ENCODE measurements at places on chromosomes 6 and 20.
A peak's percentile ranks its signal among the peaks of the same experiment; 100 is the strongest.

- no peak for DNase-seq
Measured at GRCh38 chr20:958936-959815, 42.9 kb downstream of the RSPO4 start.

- DNase-seq = no peak
Measured at GRCh38 chr20:38650010-38650409, 48.4 kb downstream of the ARHGAP40 start.

DNA sequence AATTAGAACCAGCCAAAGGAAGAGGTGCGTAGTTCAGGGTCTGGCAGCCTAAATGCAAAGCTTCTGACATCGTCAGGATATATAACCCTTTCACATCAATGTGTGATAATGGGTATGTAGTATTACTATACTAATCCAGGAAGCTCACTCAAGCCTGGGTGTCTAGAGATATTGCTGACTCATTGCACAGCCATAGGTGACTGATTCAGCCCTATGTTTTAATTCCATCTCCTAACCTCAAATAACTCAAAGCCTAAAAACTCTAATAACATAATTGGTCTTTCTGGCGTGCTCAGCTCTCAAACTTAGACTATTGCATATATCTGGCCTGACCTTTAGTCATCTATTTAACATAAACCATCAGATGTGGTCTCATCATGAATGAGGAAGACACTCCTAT lies 658.4 kb downstream of the TBC1D32 start:
- DNase-seq = no peak

DNA sequence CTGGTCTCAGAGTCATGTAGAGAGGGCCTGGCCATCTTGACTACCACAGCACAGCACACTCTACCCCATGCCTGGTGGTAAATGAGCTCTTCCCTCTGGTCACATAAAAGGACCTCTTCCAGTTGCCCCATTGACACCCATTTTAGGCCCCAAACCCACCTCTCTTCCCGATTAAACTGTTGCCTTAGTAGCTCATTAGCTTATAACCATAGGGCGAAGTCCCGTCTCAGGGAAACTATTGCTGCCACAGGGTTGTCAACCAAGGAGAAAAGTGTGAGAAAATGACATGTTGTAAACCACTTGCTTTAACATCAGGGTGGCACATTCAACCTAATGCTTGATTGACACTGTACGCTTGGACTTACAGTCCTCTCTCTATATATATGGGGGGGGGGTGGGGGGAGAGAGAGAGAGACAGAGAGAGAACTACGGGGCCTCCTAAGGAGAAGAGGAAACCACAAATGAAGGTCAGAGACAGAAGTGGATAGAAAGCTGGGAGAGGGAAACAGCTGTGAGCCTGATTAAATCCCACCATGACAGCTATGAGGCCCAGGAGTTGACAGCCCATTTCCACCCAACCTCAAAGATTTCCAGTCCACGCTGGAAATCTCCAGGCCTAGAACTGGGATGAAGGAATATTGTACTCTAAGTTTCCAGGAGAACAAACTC lies 14.9 kb upstream of the BTN1A1 start:
- DNase-seq = no peak

GRCh38 chr20:45223136-45223535 lies 2.0 kb downstream of the SEMG2 start:
- no peak for DNase-seq

DNA sequence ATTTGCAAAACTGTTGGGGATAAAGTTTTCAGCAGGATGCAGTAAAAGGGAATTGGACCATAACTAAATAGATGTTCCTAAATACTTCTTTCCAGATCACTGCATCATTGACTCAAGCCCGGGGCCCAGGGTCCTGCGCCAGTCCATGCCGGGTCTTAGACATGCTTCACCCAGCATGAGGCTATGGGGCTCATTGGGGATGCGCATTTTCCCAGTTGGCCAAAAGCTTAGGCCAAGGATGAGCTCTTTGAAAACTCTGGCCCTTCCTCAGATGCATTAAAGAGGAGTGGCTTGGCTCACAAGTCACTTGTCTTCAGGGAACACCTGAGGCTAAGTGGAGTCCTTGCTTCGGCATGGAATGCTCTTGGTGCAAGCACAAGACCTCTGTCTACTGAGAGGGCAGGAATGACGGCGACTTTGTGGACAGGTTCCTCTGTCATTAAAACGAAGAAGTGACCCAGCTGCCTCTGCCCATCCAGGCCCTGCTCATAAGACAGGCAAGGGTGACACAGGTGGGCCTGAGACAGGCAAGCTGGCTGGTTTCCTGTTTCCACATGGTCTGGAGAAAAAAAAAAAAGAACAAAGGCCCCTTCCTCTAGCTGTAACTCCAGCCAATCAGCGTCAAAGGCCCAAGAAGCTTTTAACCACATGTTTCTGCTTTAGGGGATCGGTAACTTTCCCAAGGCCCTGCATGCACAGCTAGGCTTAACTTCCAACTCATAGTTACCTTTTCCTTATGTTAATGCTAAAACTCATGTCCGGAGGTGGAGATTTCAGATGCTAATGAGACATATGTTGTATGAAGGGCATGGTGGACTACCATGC lies 81.4 kb upstream of the CDH4 start:
- no peak for DNase-seq

GRCh38 chr6:168294901-168295300 lies 24.7 kb downstream of the DACT2 start:
- no peak for DNase-seq

GRCh38 chr6:44036699-44037101 lies 90.6 kb downstream of the MRPL14 start:
- DNase-seq = no peak

DNA sequence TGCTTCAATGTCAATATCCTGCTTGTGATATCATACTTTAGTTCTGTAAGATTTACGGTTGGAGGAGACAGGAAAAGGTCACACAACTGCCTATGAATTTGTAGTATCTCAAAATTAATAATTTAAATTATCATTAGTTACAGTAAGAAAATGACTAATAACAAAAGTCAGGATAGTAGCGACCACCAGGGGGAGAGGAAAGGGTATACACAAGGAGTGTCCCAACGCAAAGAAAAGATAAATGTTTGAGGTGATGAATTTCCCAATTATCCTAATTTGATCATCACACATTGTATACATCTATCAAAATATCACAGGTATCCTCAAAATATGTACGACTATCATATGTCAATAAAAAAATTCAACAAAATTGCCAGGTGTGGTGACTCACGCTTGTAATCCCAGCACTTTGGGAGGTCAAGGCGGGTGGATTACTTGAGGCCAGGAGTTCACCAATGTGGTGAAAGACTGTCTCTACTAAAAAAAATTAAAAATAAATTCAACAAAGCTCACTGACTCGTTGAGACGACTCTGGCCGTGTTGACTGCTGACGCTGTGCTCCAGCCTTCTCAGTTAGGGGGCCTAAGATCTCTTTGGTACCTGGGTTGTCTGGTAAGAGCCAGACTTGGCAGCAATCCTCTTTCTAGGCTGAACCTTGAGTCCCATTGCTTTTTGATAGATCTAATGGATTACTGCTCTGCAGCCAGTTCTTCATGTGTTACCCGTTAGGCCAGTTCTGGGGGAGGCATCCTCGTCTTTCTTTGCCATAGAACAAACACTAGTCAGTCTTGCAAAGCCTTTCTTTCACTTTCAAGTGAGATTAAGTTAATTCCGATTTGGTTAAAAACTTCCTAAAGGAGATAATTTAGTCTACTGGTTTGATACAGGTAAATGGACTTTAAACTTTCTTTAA lies 9.0 kb upstream of the OVOL2 start:
- no peak for DNase-seq

GRCh38 chr6:19803331-19804204 lies 33.6 kb upstream of the ID4 start:
- DNase-seq = peak; percentile 15

GRCh38 chr6:16731478-16732051 lies 29.7 kb downstream of the ATXN1 start:
- DNase-seq = no peak

DNA sequence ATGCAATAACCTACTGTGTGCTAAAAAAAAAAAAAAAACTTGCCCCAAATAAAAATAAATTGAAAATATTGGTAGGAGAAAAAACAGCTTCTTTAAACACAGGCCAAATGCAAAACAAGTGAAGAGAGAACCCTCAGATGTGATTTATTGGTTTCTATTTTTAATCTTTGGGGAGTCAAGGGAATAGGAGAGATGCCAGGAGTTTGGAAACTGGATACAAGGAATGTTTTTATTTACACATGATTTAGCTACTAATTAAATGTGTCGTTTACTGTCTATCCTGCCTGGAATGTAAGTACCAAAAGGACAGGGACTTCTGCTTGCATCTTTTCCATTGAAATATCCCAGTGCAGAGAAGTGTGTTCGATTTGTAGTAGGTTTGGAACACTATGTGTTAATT lies 810.7 kb downstream of the MAFB start:
- DNase-seq = no peak

GRCh38 chr6:130377915-130378314 lies 12.1 kb downstream of the TMEM200A start:
- no peak for DNase-seq
